ENCODE measurements at places on chromosomes 11 and 22.
A peak's percentile ranks its signal among the peaks of the same experiment; 100 is the strongest.

- no peak for DNase-seq
These were observed 100.9 kb downstream of the MRTFA start for GRCh38 chr22:40535642-40536041.

DNA sequence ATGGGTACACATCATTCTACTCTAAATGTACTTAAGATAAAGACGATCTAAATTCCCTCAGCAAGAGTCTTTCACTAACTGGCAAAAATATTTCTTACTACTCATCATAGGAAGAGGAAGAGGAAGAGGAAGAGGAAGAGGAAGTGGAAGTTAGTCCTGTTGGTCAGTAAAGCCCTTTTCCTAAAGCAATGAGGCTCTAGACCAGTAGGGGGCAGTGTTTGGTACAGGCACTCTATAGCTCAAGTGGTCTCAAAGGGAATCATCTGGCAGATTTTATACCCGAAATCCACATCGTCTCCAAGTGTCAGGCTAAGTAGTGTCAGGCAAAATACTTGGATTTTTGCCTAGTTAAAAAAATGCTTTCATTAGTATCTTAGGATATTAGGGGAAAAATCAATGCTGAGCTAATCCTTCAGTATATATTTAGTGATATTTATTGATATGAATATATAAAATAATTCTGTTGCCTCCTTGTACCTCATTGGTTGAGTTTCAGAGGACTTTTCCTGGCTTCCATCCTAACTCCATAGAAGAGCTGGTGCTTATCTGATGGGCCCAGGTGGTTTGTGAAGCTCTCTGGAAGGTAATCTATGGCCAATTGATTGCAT lies 7.7 kb downstream of the BLID start:
- DNase-seq = peak; percentile 62

- no peak for DNase-seq
These were observed 815.5 kb downstream of the NTM start for GRCh38 chr11:132185726-132186592.

- no peak for DNase-seq
These were observed 79.7 kb downstream of the MYO7A start for GRCh38 chr11:77207618-77208313.

DNA sequence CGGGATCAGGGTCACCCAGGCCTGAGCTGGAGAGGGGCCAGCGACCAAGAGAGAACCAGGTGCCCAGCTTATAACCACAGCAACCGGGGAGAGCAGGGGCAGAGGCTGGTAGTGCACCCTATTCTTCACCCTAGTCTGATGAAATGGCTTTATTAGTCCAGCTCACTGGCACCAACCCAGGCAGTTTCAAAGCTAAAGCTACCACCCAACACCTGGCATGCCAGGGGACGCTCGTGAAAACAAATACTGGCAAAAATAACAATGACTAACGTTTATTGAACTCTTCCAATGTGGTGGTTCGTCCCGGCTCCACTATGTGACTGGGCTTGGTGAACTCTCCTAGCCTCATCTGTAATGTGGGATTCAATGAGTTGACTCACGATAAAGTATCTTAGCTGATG lies 30.6 kb downstream of the SCGB1A1 start:
- DNase-seq = no peak

DNA sequence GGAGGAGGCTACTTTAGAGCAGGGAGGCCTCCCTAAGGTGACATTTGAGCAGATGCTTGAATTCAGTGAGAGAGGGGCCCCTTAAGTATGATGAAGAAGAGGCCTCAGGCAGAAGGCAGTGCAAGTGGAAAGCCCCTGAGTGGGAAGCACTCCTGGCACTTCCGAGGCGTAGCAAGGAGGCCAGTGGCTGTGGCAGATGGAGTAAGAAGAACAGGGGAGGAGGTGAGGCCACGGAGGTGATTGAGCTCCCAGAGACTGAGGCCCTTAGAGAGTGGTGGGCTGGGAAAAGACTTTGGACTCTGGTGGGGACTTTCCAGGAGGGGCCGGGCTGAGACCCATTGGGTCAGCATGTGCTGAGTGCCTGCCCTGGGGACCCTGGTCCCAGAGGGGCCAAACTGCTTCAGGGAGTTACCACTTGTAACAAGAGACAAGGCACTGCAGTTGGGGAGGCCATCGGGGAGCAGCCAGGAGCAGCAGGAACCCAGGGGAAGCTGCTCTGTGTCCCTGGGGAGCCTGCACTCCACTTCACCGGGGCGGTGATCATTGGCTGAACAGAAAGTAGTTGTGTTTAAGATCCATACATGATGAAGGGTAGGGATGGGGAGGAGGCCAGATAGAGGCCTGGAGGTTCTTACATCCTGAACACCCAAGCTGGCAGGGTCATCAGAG lies 2.5 kb upstream of the CENPM start:
- DNase-seq = peak; percentile 60

DNA sequence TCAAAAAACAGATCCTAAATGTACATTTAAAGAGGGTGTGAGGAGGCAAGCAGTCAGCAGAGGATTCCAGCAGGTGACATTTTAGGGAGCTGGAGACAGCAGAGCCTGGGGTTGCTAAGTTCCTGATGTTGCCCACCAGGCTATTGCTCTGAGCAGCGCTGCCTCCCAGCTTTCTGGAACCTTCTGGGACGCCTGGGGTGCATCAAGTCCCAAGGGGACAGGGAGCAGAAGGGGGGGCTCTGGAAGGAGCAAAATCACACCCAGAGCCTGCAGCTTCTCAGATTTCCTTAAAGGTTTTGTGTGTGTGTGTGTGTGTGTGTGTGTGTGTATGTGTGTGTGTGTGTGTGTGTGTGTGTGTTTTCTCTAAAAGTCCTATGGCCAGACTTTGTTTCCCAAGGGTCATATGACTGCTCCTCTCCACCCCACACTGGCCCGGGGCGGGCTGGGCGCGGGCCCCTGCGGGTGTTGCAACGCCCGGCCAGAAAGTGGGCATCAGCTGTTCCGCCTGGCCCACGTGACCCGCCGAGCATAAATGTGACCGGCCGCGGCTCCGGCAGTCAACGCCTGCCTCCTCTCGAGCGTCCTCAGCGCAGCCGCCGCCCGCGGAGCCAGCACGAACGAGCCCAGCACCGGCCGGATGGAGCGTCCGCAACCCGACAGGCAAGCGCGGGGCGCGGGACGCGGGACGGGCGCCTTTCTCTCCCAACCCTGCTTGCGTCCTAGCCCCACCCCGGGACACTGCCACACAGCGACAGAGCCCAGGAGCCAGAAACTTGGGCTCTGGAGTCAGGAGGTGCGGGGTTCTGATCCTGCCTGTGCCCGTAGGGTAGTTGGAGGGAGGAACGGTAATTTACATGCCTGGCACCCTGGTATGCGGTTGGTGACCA lies at the start of gene HMOX1:
HMOX1 (plus strand) TSS at position 560 of the 887 bp plus-strand sequence; CDS start at position 638, 78 bp downstream.
- peak; percentile 87 for DNase-seq

DNA sequence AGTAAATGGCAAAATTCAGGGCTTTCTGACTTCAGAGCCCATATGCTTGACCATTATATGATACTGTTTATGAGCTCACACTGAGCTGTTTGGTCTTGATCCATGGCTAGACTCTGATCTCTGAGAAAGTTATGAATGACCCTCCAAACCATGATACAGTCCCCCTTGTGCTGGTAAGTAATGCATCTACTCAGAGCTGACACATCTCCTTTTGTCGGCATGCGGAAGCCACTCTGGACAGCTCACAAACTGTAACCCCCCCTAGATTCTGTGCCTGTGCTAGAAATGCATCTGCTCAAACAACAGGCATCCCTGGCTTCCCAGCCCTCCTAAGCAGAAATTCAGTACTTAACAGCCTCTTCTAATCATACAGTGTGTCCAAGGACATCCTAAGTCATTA lies 150.8 kb upstream of the RAG2 start:
- DNase-seq = no peak

DNA sequence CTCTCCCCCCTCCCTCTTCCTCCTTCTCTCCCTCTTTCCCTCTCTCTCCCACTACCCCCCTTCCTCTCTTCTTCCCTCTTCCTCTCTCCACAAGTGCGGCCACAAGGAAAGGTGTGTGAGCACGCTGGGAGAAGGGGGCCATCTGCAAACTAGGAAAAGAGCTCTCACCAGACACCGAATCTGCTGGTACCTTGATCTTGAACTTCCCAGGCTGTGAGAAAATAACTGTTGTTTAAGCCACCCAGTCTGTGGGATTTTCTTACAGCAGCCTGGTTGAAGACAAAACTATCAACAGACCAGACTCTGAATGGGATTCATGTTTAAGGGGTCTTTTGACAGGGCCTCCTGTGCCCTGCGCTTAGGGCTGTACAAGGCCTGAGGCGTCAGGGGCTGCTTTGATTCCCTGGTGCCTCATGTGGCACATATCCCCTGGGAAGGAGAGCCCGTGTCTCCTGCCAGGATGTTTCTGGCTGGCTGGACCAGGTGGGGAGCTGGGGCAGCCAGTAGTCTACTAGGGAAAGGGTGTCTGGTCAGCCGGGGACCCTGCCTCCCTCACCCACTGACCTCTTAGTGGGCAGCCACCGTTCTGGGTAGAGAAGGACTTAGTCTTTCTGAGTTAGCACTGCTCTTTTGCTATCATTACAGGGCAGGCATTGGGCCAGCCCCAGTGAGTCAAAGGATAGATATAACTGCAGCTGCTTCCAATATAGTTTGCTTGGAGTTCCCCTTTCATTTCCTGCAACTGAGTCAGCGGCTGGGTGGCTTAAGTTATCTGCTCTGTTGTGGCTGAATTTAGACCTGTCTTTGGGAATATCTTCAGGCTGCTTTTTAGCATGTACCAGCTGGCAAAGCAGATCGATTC lies 6.2 kb downstream of the PANX1 start:
- peak; percentile 55 for DNase-seq

DNA sequence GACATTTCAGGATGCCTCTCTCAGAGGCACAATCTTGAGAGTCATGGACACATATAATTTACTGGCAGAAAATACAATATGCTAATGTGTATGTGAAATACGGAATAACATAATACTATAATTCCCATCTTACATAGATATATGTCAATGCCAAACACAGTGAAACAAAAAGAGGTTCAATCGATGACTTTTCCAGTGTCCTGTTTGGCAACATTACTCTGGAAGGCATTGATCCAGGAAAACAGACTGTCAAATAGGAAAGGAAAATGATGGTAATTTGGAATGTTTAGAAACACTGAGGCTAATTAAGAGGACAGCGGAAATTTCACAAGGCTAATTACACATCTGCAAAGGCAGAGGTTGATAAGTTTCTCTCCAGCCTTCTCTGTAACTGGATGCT lies 942.3 kb downstream of the LRRC4C start:
- no peak for DNase-seq

DNA sequence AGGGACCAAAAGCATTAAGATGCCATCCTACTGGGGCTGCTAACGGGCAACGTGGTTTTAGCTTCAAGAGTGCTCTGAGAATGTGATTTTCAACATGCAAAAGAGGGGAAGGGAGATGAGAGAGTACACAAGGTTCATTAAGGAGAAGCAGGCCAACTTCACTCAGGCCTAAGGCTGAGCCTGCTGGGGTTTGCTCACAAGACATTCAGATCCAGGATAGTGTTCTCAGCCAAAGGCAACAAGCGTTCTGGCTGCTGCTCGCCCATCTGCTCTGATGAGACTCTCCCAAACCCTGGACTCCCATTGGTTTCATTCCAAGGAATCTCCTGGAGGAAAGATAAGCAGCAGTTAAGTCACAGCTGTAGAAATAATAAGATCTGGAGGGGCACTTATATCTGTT lies 23.6 kb upstream of the UPB1 start:
- no peak for DNase-seq

DNA sequence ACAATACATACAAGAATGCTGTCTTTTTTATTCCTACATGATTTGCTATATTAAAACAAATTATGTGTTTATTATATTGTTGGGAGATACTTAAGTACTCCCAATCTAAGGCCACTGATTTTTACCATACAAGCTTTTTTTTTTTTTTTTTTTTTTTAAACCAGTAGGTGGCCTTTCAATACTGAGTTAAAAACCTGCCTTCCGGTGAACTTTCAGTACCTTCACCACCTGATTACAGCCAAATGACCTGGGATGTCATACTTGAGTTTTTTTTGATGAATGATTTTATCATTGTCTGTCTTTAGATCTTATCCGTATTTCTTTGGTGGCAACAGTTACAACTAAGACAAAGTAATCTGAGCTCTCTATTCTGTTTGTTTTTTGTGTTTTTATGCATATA lies 94.0 kb upstream of the FOLH1 start:
- DNase-seq = no peak

DNA sequence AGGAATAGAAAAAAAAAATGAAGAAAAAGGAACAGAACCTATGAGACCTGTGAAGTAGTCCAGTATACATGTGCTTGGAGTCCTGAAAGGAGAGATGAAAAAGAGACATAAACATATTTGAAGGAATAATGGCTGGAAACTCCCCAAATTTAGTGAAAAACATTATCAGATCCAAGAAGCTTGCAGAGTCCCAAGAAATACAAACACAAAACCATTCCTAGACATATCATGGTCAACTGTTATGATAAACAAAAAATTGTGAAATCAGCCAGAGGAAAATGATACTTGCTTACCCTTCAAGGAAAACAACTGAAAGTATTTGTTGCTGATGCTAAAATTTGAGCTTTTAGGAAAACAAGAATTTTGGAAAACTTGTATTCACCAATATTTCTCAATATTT lies 250.1 kb downstream of the DDX10 start:
- DNase-seq = no peak

- no peak for DNase-seq
These were observed 255.2 kb downstream of the BUD13 start for GRCh38 chr11:116517584-116517983.

GRCh38 chr22:21996175-21996720 lies 13.7 kb upstream of the TOP3B start:
- no peak for DNase-seq

DNA sequence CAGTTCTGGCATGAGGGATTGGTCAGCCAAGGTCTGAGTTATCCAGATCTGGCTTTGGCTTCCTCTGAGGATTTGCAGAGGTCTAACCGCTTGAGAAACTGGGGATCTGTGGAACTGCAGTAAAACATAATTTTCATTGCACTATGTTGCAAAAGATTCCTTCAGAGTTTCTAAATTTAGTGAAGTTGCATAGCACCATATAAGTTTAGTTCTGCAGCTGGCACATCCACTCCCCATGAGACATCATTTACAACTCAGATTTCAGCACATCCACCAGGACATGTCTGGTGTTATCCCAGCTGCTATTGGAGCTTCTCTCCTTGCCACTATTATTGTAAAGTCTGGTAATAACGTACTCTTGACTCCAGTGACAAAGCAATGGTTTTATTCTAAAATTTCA lies 181.5 kb downstream of the CWF19L2 start:
- no peak for DNase-seq
